Mucosa of descending colon (tissue), 3 donors: ENCODE measurements at places on chromosomes 7 and 10. TPM values are rescaled to one million over a fixed set of nuclear protein-coding genes. Genes with fewer than 3 reads are reported as not detected.

GRCh38 chr7:92884218-92884617 is 47.8 kb upstream of the CDK6 start:
- DNase-seq = no peak

DNA sequence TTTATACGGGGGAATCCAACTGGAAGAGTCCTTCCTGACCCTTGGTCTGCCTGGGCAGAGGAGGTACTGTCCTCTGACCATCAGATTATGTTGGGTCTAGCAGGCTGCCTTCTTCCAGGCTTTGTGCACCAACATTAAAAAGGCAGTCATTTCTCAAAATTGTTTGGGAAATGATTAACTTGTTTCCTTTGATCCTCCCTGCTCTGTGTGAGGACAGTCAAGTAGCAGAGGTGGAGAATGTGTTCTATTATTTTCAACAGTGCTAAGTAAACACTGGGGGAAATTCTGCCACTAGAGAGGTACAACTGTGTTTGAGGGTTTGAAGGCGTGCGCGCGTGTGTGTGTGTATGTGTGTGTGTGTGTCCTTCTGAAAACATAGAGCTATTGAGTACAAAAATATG is 20.6 kb downstream of the ACSL5 start:
- DNase-seq = peak; percentile 77

DNA sequence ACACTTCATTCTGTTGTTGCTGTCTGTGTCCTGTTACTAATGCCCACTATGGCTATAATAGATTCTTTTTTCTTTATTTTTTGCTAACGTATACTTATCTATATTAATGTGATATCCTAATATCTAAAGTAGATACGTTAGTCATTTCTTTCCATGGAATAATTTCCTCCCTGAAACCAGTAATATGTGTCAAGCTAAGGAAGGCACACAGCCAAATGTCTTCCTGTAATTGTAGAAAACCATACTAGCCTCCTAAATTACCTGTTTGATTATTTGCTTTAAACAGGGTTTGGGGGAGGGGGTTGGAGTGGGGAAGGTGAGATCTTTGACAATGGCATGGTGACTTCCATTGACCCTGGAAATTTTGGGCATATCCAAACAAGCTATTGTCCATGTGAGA is 56.4 kb downstream of the THNSL1 start:
- DNase-seq = no peak

DNA sequence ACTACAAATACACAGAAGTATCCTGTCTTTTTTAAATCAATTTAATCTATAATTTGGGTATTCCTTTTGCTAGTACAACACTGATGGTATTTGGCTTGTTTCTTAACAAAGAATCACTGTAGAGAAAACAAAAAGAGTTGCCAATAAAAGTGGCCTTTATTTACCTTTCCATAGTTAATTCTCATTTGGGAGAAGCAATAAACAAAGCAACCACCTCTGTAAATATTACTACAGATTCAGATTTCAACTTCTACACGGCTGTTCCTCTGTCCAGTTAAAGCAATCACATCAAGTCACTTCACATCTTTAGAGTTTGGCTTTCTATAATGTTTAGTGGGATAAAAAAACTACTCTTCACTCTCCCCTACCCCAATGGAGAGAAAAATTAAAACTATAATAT is 34.4 kb downstream of the ERCC6 start:
- no peak for DNase-seq

GRCh38 chr10:29702273-29703164 is 67.7 kb upstream of the SVIL start:
- DNase-seq = no peak

GRCh38 chr10:108465871-108466641 is 1301.5 kb upstream of the SORCS1 start:
- peak; percentile 19 for DNase-seq

DNA sequence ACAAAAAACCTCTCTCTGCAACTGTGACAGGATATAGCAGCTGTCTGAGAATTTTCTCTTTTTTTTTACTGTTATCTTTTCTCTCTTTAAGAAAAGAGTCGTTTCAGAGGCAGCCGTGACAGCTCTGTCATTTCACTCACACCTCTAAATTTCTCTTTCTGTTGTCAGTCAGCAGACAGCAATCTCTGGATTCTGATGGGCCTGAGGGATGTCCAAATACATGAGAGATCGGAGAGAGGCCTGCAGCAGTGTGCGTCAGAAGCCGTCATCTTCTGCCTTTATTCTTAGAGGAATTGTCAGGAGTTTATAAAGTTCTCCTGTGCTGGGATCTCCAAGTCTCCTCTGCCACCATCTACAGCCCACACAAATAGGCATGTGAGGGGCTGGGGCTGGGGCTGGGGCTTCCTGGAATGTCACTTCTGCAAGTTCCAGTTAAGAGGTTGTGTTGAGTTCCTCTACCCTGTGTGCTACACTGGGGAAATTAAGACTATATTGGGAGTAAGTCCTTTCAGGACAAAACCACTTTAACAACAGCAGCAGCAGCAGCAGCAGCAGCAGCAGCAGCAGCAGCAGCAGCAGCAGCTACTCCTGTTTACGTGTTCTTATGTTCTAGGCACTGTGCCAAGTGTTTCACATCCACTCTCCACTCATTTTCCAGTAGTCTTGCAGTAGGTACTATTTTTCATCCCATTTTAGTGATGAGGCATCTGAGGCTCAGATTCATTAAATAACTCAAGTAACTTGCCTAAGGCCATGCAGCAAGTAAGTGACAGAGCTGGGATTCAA is 541.3 kb downstream of the LRMDA start:
- DNase-seq = no peak

TMEM139 gene
- total RNA-seq = 46.6 TPM

PHF14 gene
- 30.8 TPM for total RNA-seq

DNA sequence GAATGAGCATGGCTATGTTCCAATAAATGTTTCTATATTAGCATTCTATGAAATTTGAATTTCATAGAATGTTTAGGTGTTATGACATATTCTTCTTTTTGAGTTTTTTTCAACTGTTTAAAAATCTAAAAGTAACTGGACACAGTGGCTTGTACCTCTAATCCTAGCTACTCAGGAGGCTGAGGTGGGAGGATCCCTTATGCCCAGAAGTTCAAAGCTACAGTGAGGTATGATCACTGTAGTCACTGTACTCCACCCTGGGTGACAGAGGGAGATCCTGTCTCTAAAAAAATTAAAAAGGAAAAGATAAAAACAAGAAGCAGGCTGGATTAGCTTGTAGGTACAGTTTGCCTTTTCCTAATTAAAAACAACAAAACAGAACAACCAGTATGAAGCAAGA is 95.1 kb downstream of the NRBF2 start:
- DNase-seq = no peak

DNA sequence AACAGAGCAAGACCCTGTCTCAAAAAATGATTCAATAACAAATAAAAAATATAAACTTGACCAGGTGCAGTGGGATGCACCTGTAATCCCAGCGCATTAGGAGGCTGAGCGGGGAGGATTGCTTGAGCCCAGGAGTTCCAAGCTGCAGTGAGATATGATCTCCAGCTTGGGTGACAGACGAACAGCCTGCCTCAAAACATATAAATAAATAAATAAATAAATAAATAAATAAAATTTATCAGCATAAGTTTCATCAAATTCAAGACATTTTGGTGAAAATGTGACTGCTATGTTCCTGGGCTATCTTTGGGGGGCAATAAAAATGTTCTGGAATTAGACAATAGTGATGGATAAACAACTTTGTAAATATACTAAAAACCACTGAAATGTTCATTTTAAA is 4.8 kb upstream of the EIF4EBP2 start:
- no peak for DNase-seq

- no peak for DNase-seq
These were observed 51.0 kb downstream of the TCF7L2 start for GRCh38 chr10:113000876-113001598.

DNA sequence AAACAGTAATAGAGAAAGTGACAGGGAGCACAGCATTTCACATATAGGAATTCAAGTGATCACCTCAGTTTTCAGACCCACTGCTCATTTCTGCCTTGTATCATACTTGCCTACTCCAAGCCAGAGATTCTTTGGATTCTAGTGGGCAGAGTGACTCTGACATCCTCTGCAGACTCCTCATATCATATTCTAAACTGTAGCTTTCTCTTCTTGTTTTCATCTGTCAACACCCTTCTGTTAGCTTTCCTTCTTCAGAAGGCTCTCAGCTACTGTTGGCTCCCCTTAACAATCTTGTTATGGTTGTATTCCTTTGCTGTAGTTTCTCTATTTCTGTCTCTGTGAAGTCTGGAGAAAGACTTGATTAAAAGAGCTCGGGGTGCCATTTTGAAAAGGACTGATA is 120.5 kb downstream of the CTNNA3 start:
- DNase-seq = no peak

DNA sequence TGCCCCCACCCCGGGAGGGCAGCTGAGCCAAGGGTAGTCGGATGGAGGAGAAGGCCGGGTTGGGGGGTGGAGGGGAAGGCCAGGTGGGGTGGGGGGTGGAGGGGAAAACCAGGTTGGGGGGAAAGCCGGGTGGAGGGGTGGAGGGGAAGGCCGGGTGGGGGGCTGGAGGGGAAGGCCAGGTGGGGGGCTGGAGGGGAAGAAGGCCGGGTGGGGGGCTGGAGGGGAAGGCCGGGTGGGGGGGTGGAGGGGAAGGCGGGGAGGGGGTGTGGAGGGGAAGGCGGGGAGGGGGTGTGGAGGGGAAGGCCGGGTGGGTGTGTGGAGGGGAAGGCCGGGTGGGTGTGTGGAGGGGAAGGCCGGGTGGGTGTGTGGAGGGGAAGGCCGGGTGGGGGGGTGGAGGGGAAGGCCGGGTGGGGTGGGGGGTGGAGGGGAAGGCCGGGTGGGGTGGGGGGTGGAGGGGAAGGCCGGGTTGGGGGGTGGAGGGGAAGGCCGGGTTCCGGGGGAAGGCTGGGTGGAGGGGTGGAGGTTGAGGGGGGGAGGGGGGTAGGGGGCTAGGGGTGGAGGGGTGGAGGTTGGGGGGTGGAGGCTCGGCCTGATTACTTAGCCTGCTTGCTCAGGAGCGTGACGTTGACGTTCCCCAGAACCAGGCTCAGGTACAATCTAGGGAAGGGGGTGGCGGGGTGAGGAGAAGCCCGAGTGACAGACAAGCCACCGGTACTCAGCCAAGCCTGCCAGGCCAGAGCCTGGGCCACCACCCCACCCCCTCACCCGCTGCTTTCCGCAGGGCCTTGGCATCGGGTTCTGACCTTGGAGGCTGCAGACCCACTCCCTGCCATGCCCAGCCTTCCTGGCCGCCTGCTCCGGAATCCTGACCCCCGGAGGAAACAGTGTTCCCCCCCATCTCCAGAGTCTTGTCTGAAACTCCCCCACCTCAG is 5.6 kb downstream of the TMEM120A start:
- no peak for DNase-seq

FAM241B gene
- total RNA-seq = 2.2 TPM

NOC3L gene
- total RNA-seq = 7.4 TPM

DNA sequence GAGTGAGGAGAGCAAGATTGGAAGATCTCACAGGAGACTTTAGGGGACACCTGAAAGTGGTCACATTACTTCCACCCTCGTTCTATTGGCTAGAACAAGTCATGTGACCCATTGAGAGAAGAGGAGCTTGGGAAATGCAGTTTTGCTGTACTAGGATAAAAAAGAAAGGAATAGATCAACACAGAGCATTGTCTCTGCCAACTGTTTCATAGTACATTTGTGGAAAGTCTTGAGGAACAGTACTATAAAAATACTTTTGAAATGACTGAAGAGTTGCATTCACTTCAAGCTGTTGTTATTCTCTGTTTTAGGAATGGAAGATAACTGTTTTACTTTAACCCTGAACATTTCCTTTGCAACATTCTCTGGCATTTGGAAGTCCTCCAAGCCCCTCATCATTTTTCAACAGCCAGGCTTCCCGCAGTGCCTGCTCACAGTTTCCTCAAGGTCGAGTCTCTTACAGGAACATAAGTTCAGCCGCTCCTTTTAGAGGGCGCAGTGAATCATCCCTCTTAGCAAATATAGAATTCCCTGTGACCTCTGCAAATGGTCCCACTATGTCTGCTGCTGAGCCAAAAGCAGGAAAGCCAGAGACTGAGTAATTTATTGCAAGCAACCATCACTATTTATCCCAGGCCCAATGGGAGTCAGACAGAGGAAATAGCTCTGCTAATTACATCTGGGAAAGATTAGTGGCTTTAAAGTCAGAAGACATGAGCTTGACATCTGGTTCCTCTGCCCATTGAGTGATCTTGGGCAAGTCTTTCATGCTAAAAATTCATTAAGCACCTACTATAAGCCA is 40.7 kb downstream of the MRPL32 start:
- no peak for DNase-seq

ETV1 gene
- total RNA-seq = 5.9 TPM

DNA sequence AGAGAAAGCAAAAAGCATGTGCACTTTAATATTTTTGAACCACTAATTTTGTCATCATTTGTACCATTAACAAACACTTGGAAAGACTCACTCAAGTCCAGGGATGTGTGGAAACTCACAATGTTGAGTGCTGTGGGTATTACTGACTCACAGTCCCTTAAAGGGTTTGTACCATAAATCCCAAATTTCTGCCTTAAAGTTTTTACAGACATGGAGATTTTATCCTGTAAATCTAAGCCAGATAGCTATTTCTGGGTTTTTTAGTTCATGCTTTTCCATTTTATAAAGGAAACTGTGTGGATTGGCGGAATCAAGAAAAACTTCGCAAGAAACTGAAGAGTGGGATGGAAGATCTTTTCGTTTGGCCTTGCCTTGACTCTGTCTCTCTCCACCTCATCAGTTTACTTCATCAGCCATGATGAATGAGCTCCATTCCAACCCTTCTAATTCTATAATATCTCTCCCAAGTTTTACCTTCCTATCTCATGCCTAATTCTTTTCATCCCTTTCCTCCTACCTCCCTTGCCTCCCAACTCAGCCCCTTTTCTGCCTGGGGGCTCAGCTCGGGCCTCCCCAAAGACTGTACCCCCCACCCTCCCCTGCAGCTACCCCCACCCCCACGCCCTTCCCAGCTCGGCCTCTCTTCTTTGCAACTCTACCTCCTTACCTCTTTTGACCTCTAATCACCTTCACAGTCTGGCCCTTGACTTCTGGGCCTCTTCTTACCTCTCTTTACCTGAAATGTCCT is 218.5 kb upstream of the MKLN1 start:
- no peak for DNase-seq

- DNase-seq = no peak
These were observed 65.8 kb downstream of the KLF6 start for GRCh38 chr10:3719024-3719843.

- DNase-seq = no peak
These were observed 38.9 kb upstream of the SLF2 start for GRCh38 chr10:100873827-100874326.

GRCh38 chr10:73408061-73408460 is 5.8 kb downstream of the ANXA7 start:
- no peak for DNase-seq

GRCh38 chr10:78044179-78044578 is 10.5 kb downstream of the RPS24 start:
- no peak for DNase-seq

- no peak for DNase-seq
These were observed 1134.0 kb upstream of the LRRN3 start for GRCh38 chr7:109956916-109957315.

GRCh38 chr7:140159497-140159896 is 17.3 kb downstream of the KDM7A start:
- DNase-seq = no peak

DNA sequence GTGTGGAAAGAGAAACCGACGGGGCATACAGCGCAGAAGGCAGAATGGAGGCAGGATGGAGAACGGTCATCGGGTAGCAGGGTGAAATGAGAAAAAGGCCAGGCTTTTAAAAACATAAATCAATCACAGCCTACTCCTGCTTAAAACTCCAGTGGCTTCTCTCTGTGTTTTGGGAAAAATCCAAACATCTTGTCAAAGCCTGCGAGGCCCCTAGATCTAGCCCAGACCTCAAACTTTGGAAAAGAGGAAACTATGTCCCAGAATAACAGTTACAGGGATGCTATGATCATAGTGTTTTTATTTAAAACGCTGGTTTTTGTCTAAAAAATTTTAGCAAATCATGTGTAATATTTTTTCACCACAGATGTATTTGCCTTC is 41.1 kb downstream of the PPP1R3C start:
- no peak for DNase-seq

TRPV5 gene
- total RNA-seq = not detected
